EH (cell line): ENCODE measurements at places on chromosomes 1 and 21.

DNA sequence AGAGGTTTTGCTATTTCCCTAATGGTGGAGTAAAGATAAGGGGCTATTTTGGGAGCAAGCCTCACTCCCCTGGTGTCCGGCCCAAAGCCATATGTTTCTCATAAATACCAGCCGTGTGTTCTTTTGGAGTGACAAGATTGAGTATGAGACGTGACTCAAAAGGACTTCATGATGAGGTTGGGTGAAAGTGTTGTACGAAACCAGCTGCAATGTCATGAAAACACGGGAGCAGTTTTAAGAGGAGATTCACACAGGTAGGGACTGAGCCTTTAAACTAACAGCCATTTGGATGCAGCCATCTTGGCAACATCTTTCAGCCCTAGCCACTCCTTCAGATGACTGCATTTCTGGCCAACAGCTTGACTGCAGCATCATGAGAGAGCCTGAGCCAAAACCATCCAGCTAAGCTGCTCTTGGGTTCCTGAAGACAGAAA lies 532.3 kb upstream of the USP24 start:
- DNase-seq, result peak; percentile 62

DNA sequence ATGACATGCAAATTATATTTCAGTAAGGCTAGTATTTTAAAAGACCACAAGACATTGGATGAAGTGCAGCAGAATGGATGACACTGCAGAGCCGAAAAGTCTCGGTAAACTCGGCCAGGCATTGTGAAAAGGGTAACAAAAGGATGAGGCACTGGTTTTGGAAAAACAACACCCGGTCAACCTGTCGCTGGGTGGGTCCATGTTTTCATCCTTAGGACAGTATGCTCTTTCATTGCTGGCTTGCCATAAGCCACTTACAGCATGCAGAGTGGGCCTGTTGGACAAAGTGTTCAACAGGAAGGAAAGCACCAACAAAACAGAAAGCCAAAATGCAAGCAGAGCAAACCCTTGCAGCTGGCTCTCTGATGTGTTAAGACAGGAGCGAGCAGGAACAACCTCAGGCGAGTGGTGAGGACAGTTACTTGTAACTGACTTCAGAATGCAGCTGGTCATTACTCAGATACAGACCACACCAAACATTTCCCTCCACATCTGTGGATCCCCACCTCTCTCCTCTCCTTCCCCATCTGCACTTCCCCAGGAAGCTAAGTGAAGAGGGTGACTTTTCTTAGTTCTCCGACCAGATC lies 2.9 kb upstream of the RCAN1 start:
- DNase-seq, result no peak

DNA sequence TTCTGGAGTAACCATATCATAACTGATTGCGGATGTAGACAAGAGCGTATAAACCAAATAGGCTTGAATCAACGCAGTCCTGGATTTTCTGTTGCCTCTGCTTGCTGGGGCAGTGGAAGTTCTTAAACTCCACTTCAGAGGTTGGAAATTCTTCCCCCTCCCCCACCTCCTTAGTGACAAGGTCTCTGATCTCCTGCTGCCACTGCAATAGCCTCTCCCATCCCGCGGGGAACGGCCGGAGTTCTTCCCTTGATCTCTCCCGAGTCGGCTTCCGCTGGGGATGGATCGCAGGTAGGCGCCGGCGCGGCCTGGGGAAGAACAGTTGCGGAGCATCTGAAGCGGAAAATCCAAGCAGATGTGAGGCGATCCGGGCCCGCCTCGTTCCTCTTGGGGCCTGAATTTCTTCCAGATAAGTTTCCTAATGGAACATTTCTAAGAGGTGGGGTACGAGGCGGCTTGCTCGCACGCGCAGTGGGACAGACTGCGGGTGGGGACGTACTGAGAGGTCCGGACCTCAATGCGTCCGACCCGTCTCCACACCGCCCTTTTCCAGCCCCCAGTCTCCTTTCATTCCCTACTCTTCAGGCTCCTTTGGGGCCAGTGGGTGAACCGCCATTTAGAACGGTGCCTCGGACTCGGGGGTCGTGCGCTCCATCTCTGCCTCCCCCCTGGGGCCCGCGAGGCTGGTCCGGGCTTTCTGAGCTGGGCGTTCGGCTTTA lies 3.1 kb upstream of the SIM2 start:
- DNase-seq, result no peak

DNA sequence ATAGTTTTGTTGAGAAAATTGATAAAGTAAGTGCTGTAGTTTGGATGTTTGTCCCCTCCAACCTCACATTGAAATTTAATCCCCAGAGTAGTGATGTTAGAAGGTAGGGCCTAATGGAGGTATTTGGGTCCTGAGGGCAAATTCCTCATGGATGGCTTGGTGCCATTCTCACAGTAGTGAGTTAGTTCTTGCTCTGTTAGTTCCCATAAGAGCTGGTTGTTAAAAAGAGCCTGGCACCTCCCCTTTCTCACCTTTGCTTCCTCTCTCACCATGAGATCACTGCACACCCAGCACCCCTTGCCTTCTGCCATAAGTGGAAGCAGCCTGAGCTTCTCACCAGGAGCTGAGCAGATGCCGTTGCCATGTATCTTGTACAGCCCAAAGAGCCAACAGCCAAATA lies 354.8 kb upstream of the NFIA start:
- no peak for DNase-seq

DNA sequence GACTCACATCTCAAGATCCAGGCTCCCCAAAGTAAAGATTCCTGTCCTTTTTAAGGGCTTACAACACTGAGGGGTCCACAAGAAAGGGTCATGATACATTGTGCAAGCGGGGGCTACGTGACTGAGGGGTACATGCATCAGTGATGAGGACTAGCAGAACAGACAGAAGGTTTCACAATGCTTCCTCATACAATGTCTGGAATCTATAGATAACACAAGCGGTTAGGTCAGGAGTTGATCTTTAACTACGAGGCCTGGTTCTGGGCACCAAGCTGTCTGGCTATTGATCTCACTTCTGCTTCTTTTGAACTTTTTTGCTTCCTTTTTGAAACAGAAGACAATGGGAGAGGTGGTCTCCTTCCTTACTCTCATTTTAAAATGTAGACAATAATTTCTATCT lies 718.6 kb downstream of the AMY1C start:
- no peak for DNase-seq

GRCh38 chr1:28243685-28244311 lies 7.9 kb downstream of the ATP5IF1 start:
- no peak for DNase-seq

GRCh38 chr1:246659594-246660140 lies 64.5 kb upstream of the SCCPDH start:
- no peak for DNase-seq

DNA sequence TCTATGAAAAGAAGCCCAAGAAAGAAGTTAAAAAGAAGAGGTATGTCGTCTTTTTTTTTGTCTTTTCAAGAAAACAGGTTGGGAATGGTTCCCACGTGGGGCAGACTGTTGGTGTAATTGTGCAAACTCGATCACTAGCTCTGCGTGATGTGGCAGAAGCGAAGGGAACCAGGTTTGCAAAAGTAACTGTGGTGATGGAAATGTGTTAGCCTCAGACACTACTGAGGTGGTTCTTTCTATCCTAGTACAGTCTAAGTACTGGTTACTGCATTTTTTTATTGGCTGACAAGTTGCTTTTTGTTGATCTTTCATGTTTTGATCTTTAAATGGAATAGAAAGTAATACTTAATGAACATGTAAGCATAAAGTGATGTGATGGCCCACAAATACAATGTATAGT lies 8.8 kb downstream of the RPL5 start:
- DNase-seq, result no peak

- DNase-seq, result peak; percentile 46
Observed at GRCh38 chr21:27365394-27365793, 398.5 kb upstream of the ADAMTS5 start.

- DNase-seq, result no peak
Observed at GRCh38 chr21:18940791-18941190, 537.2 kb upstream of the TMPRSS15 start.

DNA sequence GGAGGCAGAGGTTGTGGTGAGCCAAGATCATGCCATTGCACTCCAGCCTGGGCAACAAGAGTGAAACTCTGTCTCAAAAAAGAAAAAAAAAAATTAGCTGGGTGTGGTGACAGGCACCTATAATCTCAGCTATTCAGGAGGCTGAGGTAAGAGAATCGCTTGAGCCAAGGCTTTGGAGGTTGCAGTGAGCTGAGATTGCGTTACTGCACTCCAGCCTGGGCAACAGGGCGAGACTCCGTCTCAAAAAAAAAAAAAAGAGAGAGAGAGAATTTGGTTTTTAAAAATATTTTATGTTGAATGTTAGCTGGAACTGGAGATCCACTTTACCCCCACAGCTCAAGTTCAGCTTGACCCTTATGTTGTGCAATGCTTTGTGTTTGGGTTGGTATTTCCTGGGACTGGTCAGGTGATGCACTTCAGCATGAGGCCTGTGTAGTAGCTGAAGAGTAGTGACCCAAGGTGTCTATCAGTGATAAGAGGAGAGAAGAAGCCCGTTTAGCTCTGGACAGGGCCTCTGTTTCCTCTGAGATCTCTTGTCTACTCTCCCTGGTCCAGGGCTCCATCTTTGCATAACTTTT lies 36.8 kb upstream of the MACF1 start:
- peak; percentile 59 for DNase-seq

DNA sequence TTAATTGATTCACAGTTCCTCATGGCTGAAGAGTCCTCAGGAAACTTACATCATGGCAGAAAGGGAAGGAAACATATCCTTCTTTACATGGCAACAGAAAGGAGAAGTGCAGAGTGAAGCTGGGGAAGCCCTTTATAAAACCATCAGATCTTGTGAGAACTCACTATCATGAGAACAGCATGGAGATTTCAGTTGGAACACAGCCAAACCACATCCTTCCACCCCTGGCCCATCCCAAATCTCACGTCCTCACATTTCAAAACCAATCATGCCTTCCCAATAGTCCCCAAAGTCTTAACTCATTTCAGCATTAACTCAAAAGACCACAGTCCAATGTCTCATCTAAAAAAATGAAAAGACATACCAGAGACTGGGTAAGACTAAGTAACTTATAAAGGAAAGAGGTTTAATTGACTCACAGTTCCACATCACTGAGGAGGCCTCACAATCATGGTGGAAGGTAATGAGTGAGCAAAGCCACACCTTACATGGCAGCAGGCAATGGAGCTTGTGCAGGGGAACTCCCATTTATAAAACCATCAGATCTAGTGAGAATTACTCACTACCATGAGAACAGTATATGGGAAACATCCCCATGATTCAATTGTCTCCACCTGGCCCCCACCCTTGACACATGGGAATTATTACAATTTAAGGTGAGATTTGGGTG lies 105.2 kb downstream of the MRPL39 start:
- no peak for DNase-seq

DNA sequence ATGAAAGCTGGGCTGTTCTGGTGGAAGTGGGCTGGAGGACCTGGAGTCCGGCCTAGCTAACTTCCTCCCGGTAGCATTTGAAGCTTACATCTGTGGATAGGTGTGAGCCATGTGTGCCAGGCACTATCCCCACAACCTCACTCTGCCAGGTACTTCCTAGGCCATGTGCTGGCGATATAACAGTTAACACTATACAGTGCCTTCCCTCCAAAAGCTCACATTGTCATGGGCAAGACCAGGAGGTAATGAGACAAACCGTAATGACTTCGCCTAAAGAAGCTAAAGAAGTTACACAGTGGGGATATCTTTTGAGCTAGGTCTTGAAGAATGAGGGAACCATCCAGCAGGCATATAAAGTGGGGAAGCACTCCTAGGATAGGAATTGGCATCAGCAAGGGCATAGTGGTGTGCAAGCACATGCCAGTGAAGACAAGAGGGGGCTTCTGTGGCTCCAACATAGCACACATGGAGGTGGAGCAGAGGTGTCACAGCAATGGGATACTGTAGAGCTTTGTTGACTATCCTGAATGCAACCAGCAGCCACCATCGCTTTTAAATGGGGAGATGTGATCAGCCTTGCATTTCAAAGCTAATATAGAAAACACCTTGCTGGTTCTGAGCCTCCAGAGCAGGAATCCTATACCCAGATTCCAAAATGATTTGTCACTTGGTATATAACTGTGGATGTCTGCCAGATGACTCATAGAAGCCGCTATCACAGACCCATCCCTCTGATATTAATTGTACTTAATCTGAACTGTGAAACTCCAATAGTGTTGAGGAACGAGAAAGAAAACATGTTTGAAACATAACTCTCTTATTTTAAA lies 466.3 kb downstream of the LMO4 start:
- DNase-seq, result peak; percentile 80

DNA sequence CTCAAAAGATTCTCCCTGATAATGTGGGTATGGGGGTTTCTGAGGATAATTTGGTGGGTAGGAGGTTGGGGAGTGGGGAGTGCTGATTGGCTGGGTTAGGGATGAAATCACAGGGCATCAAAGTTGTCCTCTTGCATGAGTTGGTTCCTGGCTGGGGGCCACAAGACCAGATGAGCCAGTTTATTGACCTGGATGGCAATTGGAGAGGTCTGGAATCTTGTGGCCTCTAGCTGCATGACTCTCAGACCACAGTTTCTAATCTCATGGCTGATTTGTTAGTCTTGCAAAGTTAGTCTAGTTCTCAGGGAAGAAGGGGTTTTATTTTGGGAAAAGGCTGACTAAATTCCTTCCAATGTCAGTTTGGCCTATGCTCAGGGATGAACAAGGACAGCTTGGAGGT lies 3.3 kb upstream of the GBP1 start:
- peak; percentile 87 for DNase-seq

GRCh38 chr1:54273092-54273794 lies 73.3 kb downstream of the MRPL37 start:
- DNase-seq, result peak; percentile 92

DNA sequence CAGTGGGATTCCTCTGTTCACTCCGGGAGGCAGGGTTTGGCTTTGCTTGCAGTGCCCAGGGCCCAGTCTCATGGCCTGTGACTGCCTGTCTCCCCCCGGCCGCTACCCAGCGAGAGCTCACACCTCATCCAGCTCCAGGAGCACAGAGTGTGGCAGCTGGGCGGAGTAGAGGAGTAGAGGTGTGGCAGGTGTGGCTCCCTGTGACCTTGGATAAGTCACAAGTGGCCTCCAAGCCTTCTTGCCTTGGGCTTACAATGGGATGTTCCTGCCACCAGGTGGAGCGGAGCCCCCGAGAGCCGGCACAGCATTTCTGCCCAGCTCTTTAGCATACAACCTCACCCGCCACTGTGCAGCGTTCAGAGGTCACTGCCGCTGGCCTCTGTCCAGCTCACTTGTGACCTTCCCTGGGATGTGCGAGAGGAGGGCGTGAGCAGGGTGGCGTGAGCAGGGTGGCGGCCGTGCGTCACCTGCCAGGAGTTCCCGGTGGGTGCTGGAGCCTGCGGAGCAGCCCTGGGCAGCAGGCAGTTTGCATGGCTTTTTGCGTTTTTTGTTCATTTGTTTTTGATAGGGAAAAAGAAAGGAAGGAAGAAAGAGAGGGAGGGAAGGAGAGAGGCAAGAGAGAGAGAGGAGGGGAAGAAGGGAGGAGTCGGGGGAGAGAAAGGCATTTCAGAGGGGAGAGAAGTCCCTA lies 42.4 kb downstream of the CRYAA start:
- peak; percentile 3 for DNase-seq

GRCh38 chr1:207393610-207394009 lies 60.5 kb upstream of the CR2 start:
- DNase-seq, result peak; percentile 96

DNA sequence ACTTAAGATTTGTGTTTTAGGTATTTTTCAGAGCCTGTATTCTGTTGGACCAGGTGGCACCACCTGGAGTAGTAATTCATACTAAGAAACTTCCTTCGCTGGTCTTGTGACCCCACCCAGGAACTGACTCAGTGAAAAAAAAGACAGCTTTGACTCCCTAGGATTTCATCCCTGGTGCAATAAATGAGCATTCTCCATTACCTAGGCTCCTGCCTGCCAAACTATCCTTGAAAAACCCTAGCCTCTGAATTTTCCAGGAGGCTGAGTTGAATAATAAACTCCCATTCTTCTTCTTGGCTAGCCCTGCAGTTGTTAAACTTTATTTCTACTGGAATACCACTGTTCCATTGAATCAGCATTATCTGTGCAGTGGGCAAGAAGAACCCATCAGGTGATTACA lies 10.6 kb upstream of the RGS18 start:
- no peak for DNase-seq
